Stimulated activated CD8-positive, alpha-beta memory T cell treated with anti-CD3 and anti-CD28 coated beads, Interleukin-2, amount 100 ng/mL, for 1 hour (primary cell): ENCODE measurements at places on chromosomes 3 and 15.

GRCh38 chr3:54264050-54264449, 141.7 kb downstream of the CACNA2D3 start:
- DNase-seq = no peak

DNA sequence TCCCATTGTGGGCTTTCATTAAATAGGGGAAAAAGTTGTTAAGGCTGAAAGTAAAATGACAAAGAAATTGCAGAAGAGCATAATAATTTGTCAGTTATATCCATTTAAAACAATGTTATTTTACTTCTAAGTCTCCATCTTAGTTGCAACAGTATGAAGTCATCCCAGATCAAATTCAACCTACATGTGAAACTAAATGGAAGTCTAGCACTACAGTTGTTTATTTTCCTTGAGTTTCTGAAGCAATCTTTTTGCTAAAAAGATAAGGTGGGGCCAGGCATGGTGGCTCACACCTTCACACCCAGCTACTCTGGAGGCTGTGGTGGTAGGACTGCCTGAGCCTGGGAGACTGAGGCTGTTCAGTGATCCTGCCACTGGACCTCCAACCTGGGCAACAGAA, 80.2 kb downstream of the DPH6 start:
- DNase-seq = no peak

DNA sequence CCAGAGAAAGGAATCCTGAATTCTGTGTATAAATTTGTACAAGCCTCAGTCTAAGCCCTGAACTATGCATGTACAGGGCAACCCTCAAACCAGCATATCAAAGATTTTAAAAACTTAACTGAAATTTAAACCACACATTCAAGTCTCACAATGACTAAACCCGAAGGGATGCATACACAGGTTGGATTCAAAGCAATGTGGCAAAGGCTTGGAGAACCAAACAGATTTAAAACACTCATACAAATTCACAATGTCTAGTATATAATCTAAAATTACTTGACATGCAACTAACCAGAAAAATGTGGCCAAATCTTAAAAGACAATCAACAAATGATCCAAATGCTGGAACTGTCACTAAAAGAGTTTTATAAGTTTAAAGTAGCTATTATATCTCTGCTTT, 36.4 kb downstream of the CEP152 start:
- DNase-seq = no peak

DNA sequence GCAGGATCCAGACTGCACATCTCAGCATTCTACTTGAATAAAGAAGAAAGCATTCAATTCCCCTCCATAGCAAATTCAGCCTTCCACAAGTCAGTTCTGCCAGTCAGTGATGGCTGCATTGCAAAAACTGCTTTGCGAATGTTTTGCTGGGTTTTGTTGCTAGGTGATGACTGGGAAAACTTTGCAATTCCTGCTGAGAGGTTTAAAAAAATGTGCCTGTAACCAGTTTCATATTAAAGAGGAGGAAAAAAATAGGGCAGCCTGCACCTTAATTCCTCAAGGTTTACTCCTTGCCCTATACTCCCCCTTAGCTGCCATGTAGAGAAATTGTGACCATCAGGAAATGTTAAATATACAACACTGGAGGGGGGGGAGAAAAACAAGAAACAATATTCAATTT, 225.6 kb upstream of the ATP11B start:
- DNase-seq = no peak

DNA sequence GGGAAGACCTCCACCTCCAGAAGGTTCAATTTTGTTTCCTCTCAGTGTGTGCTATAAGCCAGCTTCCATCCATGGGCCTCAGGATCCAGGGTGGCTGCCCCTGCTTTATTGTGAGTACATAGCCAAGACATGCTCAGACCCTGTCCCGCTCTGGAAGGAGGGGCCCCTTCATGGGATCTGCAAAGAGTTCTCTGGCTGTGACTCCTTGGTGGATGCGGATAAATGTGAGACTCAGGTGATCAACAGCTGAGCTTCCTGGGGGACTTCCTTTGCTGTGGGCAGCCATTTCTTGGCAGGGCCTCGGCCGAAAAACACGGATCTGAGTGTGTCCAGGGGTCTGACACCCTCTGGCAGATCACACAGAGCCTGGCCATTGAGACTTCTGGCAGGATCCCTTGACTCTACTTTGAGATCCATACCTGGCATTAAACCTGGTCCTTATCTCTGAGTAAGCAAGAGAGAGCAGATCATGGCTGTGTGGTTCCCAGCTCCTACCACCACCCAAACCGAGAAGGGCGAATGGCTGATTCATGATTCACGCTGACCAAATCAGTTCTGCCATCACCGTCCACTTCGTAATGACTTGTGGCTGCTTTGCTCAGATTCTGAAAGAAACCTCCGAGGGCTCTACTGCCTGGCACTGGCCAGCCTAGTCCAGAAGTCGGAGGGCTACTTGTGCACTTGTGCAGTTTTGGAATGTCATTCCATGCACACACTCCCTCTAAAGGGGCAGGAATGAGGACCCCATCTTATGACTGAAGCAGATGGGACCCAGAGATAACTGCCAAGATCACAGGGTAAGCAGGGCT, 68.1 kb downstream of the SENP2 start:
- no peak for DNase-seq

DNA sequence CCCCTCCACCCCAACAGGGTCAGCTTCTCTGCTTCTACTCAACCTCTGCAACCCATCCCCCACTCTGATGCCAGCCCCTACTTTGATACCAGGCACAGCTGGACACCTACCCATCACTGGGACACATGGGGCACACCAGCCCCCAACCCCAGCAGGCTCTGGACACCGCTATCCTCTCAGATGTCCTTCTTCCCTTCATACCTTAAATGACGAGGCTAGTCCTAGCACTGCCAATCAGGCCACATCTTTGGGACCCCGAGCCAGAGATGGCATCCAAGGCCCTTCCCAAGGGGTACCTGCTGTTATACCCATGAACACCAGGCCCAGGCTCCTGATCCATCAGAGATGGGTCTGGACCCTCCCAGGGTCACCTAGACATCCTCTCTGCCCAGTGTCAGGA, 10.6 kb downstream of the POC1A start:
- DNase-seq = no peak

DNA sequence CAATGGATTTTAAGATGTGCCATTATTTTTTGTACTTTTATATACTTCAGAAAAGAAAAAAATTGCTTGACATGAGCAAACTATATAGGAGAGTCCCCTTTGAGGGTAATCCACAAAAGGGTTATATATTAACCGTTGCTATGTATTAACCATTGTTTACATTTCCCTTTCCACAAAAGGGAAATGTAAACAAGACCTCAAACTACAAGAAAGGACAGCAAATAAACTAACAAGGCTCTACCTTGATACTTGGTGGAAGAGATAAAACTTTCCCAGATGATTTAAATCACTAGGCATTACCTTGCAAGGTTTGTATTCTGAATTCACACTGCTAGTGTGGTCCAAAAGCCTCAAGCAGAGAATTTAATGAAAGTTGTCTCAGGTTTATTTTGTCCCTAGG, 616.3 kb upstream of the BCHE start:
- DNase-seq = no peak

- DNase-seq = no peak
Measured at GRCh38 chr15:93428807-93429351, 339.9 kb upstream of the RGMA start.

- DNase-seq = no peak
Measured at GRCh38 chr3:69122403-69122802, at the start of gene LMOD3. LMOD3 (minus strand) TSS chr3:69122595; CDS start chr3:69122386, 209 bp downstream.

- no peak for DNase-seq
Measured at GRCh38 chr15:99019558-99020540, 12.3 kb upstream of the PGPEP1L start.

GRCh38 chr3:126491221-126492013, 15.7 kb upstream of the ZXDC start:
- DNase-seq = no peak

GRCh38 chr3:189952272-189952671, 168.4 kb downstream of the P3H2 start:
- no peak for DNase-seq

DNA sequence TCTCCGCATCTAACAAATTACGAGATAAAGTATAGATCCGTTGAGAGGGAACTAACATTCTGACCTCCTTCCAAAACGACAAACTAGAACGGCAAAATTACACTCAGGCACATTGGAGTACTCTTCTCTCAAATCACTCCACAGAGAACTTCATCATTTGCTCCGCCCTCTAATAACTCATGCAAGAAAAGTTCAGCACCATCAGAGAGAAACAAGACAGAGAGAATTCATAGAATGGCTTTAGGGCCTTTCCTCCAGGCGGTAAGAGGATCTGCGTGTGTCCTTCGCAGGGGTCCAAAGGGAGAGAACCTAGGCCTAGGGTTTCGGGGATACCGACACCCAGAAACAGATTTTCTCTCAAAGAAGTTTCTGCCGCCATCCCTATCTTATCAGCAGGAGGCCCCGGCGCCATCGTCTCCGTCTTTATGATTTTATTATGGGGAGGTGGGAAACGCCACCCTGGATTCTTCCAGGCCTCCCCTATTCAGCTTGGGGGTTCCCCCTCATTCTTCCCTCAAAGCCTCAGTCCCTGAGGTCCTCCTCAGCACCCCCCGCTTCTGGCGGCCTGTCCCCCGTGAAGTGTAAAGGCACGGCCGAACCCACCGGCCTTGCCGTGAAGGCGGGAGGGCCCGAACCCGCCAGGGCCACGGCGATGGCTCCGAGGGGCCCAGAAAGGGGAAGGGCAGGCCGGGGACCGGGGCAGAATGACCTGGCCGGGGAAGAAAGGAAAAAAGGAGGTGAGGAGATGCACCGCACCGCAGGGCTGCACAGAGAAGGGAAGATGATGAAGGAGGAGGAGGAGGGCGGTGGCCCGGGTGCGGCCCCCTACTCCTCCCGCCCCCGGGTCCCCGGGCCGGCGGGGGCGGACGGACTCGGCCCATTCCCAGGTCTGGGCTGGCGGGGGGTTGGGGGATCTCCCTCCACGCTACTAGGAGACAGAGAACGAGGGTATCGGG, 768 bp downstream of the UBXN7 start:
- no peak for DNase-seq

DNA sequence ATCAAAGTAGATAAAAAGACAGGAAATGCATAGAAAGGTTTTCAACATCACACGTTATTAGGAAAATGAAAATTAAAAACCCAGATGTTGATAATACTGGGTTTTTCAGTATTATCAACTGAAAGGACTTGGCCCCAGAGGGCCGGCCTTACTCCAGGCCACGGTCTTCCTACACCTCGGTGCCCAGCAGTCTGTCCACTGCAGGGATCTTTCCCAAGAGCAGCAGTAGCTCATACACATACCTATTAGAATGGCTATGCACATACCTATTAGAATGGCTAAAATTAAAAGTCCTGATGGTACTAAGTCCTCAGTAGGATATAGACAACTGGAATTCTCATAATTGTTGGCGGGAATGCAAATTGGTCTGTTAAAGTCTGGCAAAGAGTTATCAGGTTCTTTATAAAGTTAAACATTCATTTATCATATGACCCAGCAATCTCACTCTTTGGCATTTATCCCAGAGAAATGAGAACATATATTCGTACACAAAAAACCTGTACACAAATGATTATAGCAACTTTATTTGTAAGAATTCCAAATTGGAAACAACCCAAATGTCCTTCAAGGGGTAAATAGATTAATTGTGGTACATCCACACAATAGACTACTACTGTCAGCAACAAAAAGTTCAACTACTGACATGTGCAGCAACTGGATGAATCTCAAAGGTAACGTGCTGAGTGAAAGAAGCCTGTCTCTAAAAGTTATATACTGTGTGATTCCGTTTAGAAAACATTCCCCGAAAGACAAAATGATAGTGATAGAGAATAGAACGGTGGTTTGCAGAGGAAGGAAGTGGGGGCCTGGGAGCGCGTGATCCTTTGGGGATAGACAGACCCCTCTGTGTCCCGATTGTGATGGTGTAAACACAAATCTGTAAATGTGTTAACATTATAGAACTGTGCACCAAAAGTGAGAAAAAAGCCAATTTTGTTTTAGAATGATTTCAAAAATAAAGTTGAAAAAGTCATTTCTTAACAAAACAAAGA, 62.3 kb downstream of the MCTP2 start:
- no peak for DNase-seq

DNA sequence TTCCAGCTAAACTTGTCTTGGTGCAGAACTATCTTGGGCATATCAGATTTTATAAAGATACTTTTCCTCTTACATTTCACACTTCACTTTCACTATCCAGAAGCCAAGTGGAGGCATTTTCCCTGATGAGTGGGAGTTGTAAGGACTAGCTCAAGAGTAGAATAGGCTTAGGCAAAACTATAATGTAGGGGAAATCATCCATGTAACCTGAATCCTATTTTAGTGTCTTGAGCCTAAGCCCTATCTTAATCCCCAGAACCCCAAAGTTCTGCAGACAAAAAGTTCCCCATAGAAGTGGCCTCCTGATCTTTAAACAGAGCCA, 42.2 kb upstream of the CD47 start:
- no peak for DNase-seq

DNA sequence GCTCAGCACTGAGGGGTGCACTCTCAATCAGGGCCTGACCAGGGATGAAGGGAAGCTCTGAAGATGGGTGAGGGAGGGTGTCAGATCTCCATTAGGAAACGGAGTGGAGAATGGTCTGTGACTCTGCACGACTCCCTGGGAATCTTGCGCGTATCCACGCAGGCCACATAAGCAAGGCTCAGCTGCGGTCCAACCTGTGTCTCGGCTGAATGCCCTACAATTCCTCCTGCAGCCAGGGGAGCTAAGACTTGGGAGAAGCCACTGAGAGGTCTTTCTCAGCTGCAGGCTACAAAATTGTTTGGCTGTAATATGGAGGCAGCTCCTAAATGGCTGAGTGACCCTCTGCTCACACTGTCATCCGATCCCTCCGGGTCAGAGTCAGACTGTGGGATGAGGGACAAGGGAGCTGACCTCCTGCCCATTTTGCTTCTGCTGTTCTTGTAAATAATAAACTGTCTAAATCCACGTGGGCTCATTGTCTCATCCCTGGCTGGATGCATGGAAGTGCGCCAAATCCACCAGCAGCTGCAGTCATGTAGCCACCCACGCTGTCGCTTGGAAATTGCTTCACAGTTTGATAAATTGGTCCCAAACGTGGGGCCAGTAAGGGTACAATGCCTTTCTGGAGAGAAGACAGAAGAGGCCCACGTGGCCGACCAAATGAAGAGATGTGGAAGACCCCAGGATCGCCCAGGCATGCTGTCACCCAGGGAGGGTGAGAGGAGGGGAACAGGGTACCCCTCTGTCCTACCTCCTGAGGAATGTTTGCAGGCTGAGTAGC, 30.5 kb downstream of the ALS2CL start:
- no peak for DNase-seq
